ENCODE measurements at places on chromosomes 1 and 21.

GRCh38 chr21:22342889-22343288 is 1344.7 kb downstream of the NCAM2 start:
- peak; percentile 69 for DNase-seq

- no peak for DNase-seq
These were observed 655 bp upstream of the KIRREL1 start for GRCh38 chr1:157992833-157993146.

GRCh38 chr1:169288011-169288414 is 79.6 kb downstream of the NME7 start:
- peak; percentile 70 for DNase-seq

DNA sequence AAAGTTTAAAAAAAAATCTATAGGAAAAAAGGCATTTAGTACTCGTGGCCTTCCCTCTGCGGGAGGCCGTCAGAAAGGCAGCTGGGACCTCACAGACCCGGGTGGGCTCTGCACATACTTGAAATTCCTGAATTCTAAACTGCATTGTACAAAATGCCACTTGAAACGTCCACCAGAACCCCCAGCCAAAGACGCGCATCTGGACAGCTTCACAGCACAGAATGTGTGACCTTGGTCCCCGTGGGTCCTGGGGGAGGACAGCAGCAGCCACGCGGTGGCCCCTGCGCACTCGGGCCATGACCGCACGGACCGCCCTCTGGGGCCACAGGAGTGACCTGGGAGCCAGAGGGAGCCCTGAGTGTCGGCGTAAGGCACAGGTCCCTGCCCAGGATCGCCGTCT is 20.6 kb upstream of the MRPS14 start:
- DNase-seq = no peak

DNA sequence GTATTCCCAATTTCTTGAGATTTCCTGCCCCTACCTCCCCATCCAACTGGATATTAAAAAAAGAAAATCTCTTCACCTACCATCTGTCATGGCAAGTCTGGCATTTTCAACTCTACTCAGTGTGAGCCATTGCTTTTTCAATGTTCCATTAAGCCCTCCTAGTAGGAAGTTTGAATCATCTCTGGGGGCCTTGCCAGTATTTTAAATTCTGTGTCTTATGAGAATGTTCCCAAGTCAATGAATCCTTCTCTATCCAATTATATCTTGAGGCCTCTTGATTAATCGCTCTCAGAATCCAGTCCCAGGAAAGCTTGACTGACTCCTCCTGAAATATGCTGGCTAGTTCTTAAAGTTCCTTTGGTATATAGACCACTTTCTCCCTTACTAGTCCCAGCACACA is 91.5 kb downstream of the NGF start:
- no peak for DNase-seq

GRCh38 chr1:925561-926421 is 2.1 kb downstream of the SAMD11 start:
- DNase-seq = peak; percentile 49

Measured in NCI-H226 (cell line).